Activated T-helper 1 cell treated with anti-CD3 and anti-CD28 coated beads, Interleukin-12 subunit alpha, Interleukin-12 subunit beta, Interleukin-2, Interleukin-4 antibody, amounts not matched to agents 30 ng/mL and 10 ng/mL and 1 ng/mL, durations not matched to agents 14 hours and 24 hours and 36 hours (primary cell): ENCODE measurements at places on chromosomes 2 and 18.

DNA sequence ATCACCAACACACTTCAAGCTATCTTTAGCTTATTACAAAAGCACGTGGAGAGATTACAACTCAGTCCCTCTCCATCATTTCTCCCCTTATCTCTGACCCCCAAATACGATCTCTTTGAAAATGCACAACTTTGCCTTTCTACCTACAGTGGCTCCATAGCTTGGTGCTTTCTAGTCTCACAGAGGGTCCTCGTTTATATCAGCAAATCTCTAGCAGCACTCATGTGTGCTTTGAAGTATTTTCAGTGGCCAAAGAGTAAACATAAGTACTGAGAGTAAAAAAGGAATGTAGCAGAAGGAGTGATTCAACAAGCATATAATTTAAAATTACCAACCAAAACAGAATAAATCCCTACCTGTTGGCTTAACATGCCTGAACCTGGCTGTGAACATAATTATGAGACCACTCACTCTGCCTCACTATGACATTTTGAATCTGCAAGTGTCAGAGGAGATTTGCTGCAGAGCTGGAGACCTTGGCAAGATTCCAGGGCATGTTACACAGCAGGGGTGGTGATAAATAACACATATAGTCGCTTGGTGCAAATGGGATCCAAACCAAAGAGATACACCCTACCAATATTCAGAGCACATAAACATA is 54.6 kb downstream of the LAMA3 start:
- no peaks in the 10 kb centered on the region for H3K36me3 ChIP-seq
- DNase-seq = no peak
- H3K27me3 ChIP-seq = peaks cover 43% of the 10 kb centered on the region
- no peak overlapping the region for H3K27ac ChIP-seq
- H3K4me1 ChIP-seq = no peaks in the 10 kb centered on the region

DNA sequence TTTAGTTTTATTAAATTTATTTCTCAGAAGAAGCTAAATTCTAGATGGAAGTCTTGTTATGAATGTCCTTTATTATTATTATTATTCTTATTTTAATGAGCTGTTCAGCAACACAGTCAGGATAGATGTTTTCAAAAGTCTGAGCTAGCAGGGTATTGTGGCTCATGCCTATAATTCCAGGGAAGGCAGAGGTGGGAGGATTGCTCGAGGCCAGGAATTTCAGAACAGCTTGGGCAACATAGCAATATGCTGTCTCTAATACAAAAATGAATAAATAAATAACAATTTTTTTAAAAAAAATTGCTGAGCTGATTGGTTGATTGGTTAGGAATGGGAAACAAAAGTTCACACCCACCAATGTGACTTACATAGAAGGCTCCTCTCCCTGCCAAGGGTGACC is 274.1 kb upstream of the CYRIA start:
- no peak overlapping the region for H3K4me3 ChIP-seq
- no peaks in the 10 kb centered on the region for H3K4me1 ChIP-seq
- no peaks in the 10 kb centered on the region for H3K36me3 ChIP-seq
- DNase-seq = no peak
- no peak overlapping the region for H3K27ac ChIP-seq

GRCh38 chr18:3478262-3478978 is 28.4 kb downstream of the TGIF1 start:
- peaks cover 5% of the 10 kb centered on the region for H3K4me1 ChIP-seq
- peaks cover 8% of the 10 kb centered on the region for H3K27me3 ChIP-seq
- no peak for DNase-seq
- H3K36me3 ChIP-seq = peaks cover 3% of the 10 kb centered on the region
- H3K4me3 ChIP-seq = no peak overlapping the region
- H3K27ac ChIP-seq = no peak overlapping the region

GRCh38 chr2:202327858-202328257 is 48.3 kb upstream of the BMPR2 start:
- no peak overlapping the region for H3K4me3 ChIP-seq
- no peaks in the 10 kb centered on the region for H3K27me3 ChIP-seq
- no peaks in the 10 kb centered on the region for H3K4me1 ChIP-seq
- H3K36me3 ChIP-seq = no peaks in the 10 kb centered on the region
- no peak for DNase-seq

DNA sequence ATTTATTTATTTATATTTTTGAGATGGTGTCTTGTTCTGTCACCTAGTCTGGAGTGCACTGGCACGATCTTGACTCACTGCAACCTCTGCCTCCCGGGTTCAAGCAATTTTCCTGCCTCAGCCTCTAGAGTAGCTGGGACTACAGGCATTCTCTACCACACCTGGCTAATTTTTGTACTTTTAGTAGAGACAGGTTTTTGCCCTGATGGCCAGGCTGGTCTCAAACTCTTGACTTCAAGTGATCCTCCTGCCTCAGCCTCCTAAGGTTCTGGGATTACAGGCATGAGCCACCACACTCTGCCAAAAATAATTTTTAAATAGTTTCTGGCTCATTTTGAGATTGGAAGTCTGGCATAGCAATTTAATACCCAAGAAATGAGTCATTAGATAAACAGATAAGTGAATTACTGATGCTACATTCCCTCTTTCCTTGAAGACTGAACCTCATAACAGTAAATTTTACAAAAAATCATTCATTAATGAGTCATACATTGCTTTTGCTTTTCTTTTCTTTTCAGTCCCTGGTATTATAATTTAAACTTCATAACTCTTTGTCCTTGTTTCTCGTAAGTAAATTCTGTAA is 881.6 kb upstream of the PIK3C3 start:
- H3K4me1 ChIP-seq = no peaks in the 10 kb centered on the region
- no peaks in the 10 kb centered on the region for H3K27me3 ChIP-seq
- no peak overlapping the region for H3K27ac ChIP-seq
- no peaks in the 10 kb centered on the region for H3K36me3 ChIP-seq
- DNase-seq = no peak
- no peak overlapping the region for H3K4me3 ChIP-seq

- peaks cover 15% of the 10 kb centered on the region for H3K27me3 ChIP-seq
- H3K27ac ChIP-seq = no peak overlapping the region
- no peak for DNase-seq
- H3K4me3 ChIP-seq = no peak overlapping the region
- no peaks in the 10 kb centered on the region for H3K4me1 ChIP-seq
These were observed 10.6 kb downstream of the TMEM178A start for GRCh38 chr2:39676342-39676741.

- H3K27me3 ChIP-seq = no peaks in the 10 kb centered on the region
- H3K36me3 ChIP-seq = peaks cover 8% of the 10 kb centered on the region
- peak overlapping the region; percentile 79 for H3K27ac ChIP-seq
These were observed 61.3 kb downstream of the CUL3 start for GRCh38 chr2:224523626-224524577.

DNA sequence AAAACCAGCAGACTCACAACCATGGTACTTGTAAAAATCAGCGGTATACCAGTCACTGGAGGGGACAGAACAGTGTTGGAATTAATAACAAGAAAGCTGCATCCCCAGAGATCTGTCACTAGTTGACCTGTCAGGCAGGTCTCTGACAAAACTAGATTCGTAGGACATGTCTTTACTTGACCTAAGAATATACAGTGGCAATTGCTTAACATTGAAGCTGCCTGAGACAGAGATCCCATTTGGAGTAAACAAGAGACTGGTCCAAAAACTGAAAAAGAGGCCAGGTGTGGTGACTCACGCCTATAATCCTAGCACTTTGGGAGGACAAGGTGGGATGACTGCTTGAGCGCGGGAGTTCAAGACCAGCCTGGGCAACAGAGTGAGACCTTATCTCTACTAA is 7.2 kb upstream of the SS18 start:
- H3K27ac ChIP-seq = no peak overlapping the region
- H3K27me3 ChIP-seq = peaks cover 9% of the 10 kb centered on the region
- no peak for DNase-seq
- peaks cover 4% of the 10 kb centered on the region for H3K4me1 ChIP-seq
- no peak overlapping the region for H3K4me3 ChIP-seq

- peaks cover 40% of the 10 kb centered on the region for H3K27me3 ChIP-seq
- H3K4me3 ChIP-seq = no peak overlapping the region
- H3K4me1 ChIP-seq = no peaks in the 10 kb centered on the region
- no peak for DNase-seq
These were observed 12.2 kb upstream of the GMPPA start for GRCh38 chr2:219486380-219486959.

DNA sequence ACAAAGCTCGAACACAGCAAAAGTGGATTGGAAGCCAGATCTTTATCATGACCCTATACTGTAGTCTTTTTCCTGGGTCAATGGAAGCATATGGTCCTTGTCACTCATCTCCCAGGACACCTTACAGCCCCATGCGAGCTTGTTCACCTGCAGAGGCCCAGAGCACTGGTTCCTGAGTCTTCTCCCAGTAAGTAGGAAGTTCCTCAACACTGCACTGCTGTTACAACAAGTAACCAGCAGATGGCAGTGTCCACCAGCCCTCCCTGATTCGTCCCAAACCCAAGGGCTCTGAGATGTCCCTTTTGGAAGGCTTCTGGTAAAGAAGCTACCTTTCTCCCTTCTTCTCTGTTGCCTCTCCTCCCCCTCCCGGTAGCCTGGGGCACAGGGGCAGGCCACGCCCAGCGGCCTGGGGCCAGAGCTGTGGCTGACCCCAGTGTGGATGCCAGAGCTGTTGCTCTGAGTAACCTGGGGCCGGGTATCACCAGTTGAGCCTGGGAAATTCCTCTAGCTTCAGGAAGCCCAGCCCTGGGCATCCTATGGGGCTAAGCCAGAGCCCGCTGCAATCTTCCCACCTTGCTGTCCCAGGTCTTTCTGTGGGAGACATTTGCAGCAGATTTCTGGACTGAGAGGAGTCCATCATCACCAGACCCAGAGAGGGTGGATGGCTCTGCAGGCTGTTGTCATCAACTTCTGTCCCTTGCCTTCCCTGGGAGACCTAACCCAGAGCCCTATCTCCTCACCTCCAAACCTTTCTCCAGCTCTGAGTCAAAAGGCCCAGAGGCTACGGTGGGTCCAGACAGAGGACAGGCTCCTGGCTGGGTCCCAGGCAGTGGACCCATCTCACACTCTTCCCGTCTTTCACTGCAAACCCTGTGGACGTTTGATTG is 5.3 kb upstream of the GDF7 start:
- H3K36me3 ChIP-seq = no peaks in the 10 kb centered on the region
- H3K4me1 ChIP-seq = no peaks in the 10 kb centered on the region
- no peak overlapping the region for H3K27ac ChIP-seq

- H3K4me3 ChIP-seq = no peak overlapping the region
- DNase-seq = no peak
These were observed 183.8 kb upstream of the CWC22 start for GRCh38 chr2:180190851-180191250.

DNA sequence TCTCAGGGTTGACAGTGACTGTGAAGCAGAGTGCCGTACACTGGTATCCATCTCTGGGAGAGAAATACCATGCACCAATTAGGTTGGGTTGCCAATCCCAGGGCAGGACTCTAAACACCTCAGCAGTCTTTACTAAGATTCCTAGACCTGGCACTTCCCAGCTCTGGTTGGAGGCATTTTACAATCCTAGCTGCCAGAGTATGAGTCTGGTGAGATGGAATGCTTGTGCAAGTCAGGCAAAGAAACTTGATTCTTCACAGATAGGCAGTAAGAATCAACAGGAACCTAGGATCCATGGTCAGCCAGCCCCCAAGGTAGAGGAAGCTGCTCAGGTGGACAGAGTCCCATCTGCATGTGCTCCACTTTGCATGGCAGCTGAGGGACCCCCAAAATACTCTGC is 6.0 kb upstream of the UGT1A5 start:
- no peak for DNase-seq
- peaks cover 9% of the 10 kb centered on the region for H3K27me3 ChIP-seq
- no peak overlapping the region for H3K27ac ChIP-seq

- peaks cover 9% of the 10 kb centered on the region for H3K27me3 ChIP-seq
- no peak overlapping the region for H3K4me3 ChIP-seq
- no peak for DNase-seq
- H3K36me3 ChIP-seq = no peaks in the 10 kb centered on the region
- no peak overlapping the region for H3K27ac ChIP-seq
- peaks cover 10% of the 10 kb centered on the region for H3K4me1 ChIP-seq
These were observed 29.9 kb upstream of the NAPG start for GRCh38 chr18:10495936-10496335.

GRCh38 chr2:214410918-214411554 is at the start of gene VWC2L:
Gene VWC2L (plus strand): TSS chr2:214411054. CDS start chr2:214414194, 3,140 bp downstream.
- no peaks in the 10 kb centered on the region for H3K36me3 ChIP-seq
- DNase-seq = peak; percentile 10
- no peak within 1 kb of the TSS for H3K27ac ChIP-seq
- no peaks in the 10 kb centered on the region for H3K27me3 ChIP-seq
- no peaks in the 10 kb centered on the region for H3K4me1 ChIP-seq

DNA sequence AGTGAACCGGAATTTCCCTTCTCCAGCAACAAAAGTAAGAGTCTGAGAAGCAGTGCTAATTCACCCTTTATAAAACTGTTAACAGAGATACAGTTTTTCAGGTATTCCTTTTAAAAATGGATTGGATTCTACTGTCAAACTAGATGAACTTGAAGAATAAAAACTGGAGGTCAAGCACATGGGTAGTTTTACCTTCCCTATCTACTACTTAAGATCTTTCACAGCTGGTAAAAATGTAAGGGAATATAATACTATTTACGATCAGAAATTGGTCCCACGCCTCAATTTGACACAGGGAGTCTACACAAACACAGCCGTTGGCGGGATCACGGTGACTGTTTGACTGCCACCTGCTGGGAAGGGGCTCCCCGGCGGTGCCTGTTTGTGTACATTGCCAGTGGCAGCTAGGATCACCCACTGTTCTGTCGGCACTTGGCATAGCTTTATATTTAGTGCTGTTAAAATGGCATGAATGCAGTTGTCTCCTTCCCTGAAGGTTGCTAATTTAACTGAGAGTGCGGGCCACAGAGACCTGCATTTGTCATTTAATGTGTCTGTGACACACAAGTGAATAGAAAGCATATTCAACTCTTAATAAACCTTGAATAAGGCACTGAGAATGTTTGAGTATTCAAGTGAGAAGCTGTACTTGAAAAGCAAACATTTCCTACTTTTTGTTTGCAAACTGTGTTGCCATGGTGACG is 59.5 kb downstream of the ABCG8 start:
- no peak overlapping the region for H3K4me3 ChIP-seq
- H3K27me3 ChIP-seq = no peaks in the 10 kb centered on the region
- H3K27ac ChIP-seq = no peak overlapping the region
- no peaks in the 10 kb centered on the region for H3K4me1 ChIP-seq
- H3K36me3 ChIP-seq = peaks cover 30% of the 10 kb centered on the region

- H3K27ac ChIP-seq = no peak overlapping the region
- H3K27me3 ChIP-seq = no peaks in the 10 kb centered on the region
- no peak for DNase-seq
- H3K4me1 ChIP-seq = peaks cover 15% of the 10 kb centered on the region
- H3K36me3 ChIP-seq = peaks cover 57% of the 10 kb centered on the region
- H3K4me3 ChIP-seq = no peak overlapping the region
These were observed 31.0 kb downstream of the GYPC start for GRCh38 chr2:126686841-126687485.

DNA sequence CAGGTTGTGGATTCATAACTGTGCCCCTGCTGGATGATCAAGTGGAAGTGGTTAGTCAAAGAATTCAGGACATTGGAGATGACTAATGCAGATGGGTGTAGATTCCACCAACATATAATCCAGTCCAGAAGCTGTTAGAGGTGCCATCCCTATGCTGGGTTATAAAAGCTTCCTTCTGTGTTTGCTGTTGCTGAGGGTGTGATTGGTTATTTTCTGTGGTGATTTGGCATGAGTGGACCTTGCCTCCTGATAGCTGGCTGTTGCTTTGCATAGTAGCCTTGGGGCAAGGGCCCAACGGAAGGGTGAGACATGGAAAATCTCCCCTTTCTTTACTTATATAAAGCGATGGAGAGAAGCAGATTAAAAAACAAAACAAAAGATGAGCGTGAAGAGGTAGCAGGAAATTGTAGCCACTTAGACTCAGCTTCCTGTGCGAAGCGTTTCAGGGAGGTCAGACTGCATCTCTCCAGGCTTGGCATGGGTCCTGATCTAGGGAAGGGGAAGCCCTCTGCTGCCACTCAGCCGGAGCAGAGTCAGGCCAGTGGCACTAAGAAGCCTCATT is 190.4 kb downstream of the FMNL2 start:
- no peak for DNase-seq
- peaks cover 5% of the 10 kb centered on the region for H3K4me1 ChIP-seq
- no peak overlapping the region for H3K27ac ChIP-seq
- H3K27me3 ChIP-seq = peaks cover 7% of the 10 kb centered on the region
